ENCODE measurements at places on chromosomes 4 and X. TPM values are rescaled to one million over a fixed set of nuclear protein-coding genes. Genes with fewer than 3 reads are reported as not detected.

TREX2 gene
- 1.1 TPM for total RNA-seq

PRRG3 gene
- total RNA-seq, result 0.10 TPM

NPY2R gene
- total RNA-seq, result 0.19 TPM

ADH4 gene
- total RNA-seq, result not detected

WDR17 gene
- 0.06 TPM for total RNA-seq

SOD3 gene
- 187 TPM for total RNA-seq

MAGEA3 gene
- not detected for total RNA-seq

NSUN7 gene
- not detected for total RNA-seq
